ENCODE measurements at places on chromosomes 1 and 21.

DNA sequence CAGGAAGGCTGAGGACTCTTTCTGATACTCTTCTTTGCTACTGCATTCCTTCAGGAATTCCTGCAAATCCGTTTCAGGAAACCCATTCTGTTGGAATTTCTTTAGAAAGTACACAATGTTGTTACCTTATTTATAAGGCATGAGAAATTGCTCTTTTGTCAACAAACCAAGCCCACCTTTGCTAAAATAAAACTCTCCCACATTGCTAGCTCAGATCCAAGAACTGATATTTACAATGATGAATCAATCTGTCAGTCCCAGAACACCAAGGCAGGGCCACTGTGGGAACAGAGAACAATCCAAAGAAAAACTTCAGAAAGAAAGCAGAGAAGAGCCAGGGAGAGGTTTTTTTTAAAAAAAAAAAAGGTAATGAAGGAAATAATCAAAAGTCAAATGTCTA, 36.6 kb upstream of the LPAR3 start:
- no peak for DNase-seq

DNA sequence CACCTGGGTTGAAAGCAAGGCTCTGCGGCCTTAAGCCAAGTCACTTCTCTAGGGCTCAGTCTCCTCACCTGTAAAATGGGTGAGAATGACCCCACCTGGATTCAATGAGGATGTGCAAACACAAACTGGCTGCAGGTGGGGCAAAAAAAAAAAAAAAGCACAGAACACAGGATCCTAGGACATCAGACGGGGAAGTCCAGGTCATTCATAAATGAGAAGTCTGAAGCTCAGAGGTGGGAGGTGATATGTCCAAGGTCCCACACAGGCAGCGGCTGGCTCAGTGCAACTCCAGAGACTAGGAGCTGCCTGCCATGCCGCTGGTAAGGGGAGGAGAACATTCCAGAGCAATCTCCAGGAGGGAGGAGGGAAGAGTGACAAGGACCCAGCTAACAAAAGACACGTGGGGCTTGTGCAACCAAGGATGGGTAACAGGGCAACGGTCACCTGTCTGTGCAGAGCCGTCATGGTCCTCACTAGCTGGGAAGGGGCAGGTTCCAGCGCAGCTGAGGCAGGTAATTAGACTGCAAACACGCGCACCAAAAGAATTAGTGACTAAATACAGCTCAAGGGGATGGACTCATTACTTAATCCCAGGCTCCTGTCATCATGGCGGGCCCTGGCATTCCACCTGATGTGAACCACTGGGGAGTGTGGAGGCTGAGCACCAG, 19.5 kb downstream of the IFFO2 start:
- no peak for DNase-seq

DNA sequence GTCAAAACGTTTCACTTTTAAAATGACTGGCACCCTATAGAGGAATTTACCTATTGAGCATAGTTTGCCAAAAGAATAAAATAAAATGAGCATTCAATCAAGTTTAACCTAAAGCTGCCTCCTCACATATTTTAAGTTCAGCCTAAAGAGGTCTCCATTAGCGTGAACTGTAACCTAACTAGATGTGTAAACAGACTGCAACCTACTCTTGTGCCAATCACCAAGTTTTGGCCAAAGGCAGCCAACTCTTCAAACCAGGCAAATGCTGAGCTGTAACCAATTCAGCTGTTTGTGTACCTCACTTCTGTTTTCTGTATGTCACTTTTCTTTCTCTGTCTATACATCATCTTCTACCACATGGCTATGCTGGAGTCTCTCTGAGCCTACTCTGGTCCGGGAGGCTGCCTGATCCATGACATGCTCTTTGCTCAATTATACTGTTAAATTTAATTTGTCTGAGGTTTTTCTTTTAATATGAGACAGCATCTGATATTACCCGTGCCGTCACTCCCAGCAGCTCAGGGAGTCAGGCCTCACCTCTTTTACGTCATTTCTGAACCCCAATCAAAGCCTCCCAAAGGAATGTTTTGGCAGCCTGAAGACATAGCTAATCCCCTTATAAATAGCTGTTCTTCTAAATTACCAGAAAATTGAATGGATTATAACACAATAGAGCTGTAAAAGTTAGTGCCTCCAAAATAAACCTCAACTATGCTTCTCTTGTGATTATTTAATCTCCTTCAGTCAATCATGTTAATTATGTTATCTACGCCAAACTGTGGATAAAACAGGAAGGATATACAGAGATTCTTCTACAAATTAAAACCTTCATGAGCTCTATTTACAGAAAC, 81.0 kb upstream of the NR5A2 start:
- DNase-seq, result no peak

- DNase-seq, result no peak
These were observed 429.0 kb downstream of the KIF26B start for GRCh38 chr1:245583575-245584330.

DNA sequence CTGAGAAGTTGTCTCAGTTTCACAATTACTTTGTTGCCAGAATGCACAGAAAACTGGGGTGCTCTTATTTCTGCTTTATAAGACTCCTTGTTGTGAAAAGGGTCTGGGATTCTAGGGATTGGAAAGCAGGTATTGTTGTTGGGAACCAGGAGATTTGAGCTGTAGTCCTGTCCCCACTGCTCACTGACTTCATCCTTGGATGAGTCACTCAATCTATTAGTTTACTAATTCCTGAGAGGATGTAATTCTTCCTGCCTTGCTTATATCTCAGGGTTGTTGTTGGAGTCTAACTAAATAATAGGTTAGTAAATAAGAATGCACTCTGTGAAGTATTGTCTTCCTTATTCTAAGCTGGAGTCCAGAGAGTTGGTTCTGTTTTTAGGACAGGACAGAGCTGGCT, 172.5 kb upstream of the GALNT2 start:
- DNase-seq, result no peak

DNA sequence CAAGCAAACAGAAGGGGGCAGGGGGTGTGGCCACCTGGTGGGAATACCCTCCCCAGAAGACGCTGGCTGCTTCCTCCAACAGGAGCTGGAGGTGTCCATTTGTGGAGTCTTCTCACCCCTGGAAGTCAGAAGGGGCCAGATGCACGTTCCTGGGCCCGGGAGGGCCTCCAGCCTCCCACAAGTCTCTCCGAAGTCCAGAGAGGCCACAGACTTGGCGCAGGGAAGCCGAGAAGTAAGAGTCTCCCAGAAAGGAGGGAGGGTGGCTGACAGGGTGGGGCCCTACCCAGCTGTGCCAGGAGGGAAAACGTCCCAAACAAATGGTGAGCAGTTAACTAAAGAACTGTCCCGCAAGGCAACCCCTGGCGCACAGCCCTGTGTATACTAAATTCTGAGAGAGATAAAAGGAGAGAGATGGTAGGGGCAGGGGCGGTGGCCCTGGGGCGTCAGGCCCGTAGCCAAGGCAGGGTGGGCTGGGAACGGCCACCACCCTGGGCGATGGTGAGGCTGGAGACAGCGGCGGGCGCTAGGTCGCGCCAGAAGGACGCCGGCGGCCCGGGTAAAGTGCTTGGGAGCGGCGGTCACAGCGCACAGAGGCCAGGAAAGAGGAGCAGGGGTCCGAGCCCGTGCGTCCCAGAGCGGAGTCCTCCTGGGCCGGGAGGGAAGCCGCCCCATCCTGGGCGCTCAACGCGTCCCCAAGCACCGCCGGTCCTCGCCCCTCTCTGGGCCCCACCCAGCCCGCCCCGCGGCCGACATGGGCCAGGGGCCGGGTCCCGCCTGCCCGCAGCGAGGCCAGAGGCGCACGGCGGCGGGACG, 1.2 kb downstream of the CHD5 start:
- no peak for DNase-seq

DNA sequence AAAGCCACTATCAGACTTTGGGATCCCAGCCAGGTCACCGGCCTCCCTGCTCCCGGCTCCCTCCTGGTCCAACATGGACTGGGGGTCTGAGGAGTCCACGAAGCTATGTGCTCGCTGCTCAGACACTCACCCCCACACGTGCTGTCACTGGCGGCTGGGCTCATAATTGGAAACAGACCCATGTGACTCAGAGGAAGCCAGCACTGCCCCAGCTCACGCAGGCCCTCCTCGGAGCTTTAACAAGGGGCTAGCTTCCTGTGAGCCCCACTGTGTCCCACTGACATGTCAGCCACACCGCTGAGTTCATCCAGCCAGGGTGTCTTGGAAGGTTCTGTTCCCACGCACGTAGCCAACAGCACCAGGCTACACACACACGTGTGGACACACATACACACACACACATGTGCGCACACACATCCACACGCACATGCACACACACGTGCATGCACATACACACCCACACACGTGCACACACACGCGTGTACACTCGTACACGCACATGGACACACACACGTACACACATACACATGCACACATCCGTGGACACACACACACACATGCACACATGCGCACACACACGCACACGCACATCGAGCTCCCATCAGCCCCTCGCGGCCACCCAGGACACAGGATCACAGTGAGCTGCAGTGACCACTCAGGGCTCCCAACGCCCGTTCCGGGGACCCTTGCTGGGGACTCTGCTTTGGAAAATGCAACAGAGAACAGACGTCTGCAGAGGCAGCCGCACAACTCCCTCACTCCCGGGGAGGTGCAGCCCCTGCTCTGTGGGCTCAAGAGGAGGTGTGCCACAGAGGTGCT, 18.4 kb upstream of the COL6A2 start:
- no peak for DNase-seq

DNA sequence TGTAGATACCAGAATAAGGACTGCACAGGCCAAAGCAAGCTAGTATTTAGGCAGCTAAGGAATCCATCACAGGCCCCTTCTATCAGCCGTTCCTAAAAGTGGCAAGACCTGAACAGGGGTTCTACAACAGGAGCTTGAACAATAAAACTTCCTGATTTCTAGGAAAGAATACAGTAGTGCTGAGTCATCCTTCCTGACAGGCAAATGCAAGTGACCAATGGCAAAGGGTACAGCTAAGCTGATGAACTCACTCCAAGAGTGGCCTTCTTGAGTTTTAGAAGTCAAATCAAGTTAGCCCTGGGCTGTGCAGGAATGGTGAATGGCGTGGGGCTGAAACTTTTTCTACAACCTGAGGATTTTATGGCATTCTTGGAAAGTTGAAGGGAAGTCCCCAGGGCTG, 112.9 kb downstream of the GREM2 start:
- no peak for DNase-seq

DNA sequence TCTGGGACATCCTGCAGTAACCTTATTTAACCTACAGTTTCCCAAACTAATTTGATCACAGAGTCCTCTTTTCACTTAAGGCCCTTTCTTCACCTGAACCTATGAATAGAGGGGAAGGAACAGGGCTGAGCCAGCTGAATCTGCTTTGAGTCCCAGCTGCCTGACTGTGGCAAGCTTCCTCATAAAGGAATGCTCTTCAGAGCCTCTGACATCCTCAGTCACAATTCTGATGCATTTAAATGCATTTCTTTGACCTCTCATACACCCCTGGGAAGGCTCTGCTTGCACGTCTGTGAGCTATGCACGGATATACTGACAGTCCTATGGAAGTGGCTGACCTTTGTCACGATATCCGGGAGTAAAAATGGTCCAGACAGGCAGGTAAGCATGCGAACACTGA, 673.1 kb downstream of the SMYD3 start:
- no peak for DNase-seq

- DNase-seq, result no peak
These were observed 89.0 kb downstream of the MIS18A start for GRCh38 chr21:32189688-32190483.

Data from GM12864 (cell line).